Glomerular endothelial cell (primary cell): ENCODE measurements at places on chromosomes 7 and 10.

DNA sequence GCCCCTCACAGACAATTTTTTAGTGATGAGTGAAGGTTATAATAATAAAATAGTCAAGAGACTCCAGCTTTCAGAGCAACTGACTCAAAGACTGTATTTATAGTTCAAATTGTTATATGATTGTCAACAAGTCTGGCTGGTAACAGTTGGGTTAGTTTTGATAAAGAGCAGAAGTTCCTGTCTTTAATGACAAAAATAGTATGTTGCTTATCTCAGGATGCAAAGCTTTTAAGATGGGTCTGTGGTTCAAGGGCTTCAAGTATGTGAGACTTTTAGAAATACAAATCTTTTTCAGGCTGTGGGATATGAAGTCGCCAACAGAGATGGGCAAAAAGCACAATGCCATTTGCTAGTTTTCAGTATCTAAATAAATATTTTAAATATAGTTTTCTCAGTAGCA is 118.4 kb downstream of the ABCA13 start:
- DNase-seq: no peak

DNA sequence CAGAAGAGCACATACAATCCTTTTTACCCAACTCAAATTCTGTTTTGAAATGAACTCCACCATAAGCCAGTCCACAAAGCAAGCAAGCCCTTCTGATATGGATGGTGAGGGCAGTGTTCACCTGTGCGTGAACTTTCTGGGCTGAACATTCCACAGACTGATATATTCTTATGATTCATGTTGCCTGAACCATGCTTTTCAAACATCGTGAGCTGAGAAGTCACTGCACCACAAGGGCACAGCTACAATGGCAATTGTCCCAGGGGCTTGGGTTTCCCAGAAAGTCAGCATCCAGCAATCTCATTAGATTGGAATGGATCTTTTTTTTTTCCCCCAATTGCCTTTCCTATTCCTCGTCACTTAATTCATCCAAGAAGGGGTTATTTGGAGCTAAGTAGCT is 86.9 kb upstream of the ZNF438 start:
- no peak for DNase-seq

GRCh38 chr7:158831738-158832091 is 2.4 kb upstream of the ESYT2 start:
- no peak for DNase-seq

DNA sequence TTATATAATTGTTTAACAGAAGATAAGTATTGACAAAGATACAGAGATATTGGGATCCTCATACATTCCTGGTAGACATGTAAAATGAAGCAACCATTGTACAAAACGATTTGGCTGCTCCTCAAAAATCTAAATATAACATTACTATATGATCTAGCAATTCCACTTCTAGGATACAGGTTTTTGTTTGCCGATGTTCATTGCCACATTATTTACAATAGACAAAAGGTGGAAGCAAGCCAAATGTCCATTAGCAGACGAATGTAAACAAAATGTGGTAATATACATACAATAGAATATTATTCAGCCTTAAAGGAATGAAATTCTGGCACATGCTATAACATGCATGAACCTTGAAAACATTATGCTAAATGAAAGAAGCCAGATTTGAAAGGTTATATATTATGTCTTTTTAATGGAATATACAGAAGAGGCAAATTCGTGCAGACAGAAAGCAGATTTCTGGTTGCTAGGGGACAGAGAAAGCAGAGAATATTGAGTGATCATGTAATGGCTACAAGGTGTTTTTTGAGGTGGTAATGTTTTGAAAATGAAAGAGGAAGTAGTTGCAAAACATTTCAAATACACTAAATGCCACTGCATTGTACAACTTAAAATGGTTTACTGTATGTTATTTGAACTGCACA is 44.9 kb downstream of the POLR1F start:
- no peak for DNase-seq

GRCh38 chr7:140564643-140565042 is 76.0 kb downstream of the DENND2A start:
- DNase-seq: no peak

DNA sequence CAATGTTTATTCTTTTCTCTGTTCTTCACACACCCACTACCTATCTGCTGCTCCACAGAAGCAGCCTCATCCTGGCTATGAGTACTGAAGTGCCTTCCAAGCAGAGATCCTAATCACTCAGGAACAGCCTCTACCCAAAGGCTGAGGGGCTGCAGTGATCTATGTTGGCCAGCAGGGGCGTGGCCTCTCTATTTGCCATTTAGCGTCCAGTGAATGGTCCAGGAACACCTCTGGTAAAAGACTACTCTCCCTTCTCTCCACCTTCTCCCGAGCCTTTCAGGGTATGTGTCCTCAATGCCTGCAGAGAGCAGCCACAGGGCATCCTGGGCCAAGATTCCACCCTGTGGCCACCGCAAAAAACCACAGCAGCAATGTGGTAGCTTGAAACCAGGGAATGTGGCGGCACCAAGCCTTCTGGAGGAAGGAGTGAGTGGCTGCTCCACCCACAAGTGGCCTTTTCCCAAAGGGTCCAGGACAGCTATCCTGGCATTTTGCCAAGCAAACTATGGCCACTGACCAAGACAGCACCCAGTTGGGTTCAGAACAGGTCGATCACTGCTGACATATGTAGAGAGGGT is 70.9 kb downstream of the SYPL1 start:
- no peak for DNase-seq

- DNase-seq: no peak
These were observed 413.5 kb upstream of the LRRN3 start for GRCh38 chr7:110677405-110677804.
